ENCODE measurements at places on chromosomes 6 and 20.
A peak's percentile ranks its signal among the peaks of the same experiment; 100 is the strongest.

- no peak for DNase-seq
Measured at GRCh38 chr20:4062721-4063606, 47.6 kb upstream of the RNF24 start.

DNA sequence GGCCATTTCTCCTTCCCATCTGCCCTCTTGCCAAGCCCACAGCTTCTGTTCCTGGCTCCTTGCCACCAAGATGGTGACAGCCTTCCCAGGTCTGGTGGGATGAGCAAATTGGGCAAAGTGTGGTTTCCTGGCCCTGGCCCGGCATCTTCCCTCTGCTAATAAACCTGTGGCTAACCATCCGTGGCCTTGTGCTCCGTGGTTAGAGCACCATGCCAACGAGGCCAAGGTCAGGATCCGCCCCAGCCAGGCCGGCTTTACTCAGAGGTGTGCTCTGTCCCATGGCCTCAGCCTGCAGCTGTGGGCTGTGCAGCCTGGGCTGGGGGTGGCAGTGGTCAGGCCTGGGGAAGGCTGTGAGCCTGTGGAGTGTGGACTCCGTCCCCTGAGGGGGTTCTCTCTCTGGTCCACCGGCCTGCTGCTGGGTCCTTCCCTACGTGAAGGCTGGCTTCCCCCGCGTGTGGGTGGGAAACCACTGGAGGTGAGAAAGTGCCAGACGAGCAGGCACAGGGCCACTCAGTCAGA is 117.4 kb downstream of the VEGFA start:
- no peak for DNase-seq

DNA sequence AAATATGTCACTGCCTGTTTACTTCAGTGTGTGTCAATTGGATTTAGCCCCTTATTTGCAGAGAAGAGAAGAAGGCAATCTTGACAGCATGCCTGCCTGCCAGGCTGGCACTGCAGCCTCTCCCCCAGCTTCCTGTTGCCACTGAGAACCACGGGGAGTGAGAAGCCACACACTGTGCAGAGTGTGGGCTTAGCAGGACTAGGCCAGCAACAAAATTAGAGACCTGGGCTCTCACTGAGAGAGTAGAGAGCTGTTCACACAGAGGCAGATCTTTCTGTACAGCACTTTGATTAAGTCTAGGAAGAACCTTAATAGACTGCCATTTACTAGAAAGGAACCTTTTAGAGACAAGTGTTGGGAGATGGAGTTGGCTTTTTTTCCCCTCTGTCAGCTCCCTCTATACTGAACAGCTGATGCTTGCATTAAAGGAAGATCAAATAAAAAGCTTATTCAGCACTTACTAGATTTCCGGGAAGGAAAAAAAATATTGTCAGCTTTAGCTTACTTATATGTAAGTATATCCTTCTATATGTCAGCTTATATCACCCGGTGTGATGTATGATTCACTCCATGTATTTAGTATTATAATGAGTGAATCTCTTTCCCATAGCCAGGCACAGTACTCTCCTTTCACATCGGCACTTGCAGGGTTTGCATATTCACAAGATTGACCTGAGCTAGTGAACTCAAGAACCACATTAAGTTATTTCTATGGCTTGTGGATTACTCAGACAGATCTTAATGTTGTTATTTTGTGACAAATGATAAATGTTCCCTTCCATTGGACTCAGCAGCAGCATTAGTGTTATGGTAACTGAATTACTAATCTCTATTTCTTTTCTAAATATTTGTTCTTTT is 851.0 kb upstream of the EPHA7 start:
- DNase-seq, result no peak

DNA sequence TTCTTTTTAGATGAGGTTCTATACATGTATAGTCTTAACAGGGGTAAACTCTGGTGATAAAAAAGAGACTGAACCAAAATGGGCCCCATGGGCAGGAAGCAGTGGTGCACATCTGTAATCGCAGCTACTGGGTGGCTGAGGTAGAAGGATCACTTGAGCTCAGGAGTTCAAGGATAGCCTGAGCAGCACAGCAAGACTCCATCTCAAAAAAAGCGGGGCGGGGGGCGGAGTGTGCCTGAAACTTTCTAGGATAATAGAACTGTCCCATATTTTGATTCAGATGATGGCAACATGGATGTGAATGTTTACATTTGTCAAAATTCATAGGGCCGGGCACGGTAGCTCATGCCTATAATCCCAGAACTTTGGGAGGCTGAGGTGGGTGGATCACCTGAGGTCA is 48.8 kb upstream of the TAF8 start:
- DNase-seq, result no peak

DNA sequence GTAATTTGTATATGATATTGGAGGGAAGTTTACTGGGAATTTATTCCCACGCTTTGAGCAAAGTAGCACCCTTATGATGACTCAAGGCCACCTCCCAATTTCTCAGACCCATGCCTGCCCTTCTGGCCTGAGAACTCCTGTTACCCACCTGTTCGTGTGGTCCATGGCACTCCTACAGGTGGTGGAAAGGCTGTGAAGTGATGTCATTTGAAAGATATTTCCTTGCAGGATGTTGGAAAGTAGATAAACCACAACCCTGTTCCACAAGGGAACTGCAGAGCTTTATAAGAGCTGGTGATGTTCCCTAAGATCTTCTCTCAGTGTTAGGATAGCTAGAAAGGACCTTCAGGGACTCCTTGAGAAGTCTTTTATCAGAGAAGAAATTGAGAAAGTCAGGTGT is 70.5 kb downstream of the ADGRG6 start:
- no peak for DNase-seq

DNA sequence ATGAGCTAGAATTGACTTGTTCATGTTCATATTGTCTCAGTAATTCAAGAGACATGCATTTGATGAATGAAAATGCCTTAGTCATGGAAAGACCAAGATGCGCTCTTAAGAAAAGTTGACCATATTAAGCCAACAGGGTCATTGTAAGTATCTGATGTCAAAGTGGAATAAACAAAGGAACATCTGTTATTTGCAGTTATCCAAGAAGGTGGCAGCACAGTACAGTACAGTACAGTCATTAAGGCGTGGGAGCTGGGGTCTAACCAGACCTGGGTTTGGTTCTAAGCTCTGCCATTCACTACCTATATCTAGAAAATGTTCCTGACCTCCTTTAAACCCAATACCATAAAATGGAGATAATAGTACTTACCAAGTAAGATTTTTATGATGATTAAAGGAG is 178.1 kb downstream of the BACH2 start:
- no peak for DNase-seq

- no peak for DNase-seq
Measured at GRCh38 chr6:105137388-105137787, 42.4 kb downstream of the POPDC3 start.

- no peak for DNase-seq
Measured at GRCh38 chr6:6751266-6751596, 162.7 kb downstream of the LY86 start.

GRCh38 chr6:150286912-150287311 is 81.9 kb upstream of the IYD start:
- DNase-seq, result no peak

DNA sequence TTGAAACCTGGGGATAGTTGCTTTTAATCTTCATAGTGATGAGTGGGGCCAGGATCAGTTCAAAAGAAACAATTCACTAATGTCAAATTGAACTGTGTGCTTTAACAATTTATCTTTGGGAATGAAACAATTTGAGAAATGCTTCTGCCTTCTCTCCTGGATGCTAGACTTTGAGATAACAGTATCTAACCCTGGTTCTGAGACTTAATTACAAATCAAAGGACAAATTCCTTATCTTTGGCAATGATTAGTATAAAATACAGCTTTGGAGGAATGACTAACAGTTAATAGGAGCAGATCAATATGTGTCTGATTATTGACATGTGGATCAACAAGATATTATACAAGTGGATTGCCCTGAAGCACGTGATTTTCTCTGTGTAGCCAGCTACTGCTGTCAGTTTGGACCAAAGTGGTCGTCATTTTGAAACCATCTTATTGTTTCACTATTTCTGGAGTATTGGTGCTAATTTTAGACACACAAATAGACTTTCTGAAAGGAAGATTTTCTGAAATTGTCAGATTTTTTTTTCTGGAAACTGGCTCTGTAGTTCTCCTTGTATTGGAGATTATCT is 6.2 kb upstream of the FLRT3 start:
- no peak for DNase-seq

DNA sequence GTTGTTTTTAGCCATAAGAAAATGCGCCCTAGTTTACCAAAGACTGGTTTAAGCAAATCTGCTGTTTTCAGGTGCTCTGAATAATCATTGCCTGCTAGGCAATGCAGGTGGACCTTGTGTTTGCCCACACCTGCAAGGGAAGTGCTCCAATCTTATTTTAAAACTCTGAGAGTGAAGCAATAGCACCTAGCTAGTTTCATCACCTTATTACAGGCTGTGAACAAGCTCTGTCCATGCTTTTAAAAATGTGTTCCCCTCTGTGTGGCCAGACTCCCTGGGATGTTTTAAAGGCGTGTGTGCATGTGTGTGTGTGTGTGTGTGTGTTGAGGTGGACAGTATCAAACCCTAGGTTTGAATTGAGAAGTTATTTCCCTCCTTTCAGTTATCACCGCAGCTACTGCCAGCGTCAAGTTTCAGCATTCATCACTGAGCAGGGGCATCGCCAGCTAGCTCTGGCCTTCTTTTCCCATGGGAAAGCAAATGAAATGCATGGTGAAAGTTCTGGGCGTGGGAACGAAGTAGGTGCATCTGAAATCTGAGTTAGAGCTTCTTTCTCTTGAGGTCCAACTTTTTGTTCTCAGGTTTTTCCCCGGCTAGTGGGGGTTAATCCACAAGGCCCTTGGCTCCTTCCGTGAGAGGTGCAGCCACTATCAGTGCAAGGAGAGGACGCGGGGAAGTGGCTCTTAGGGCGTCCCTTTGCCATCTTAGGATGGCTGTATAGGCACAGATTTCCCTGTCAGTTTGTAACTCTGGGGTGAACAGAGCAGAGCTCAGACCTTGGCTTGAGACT is 30.8 kb downstream of the DUSP22 start:
- no peak for DNase-seq

DNA sequence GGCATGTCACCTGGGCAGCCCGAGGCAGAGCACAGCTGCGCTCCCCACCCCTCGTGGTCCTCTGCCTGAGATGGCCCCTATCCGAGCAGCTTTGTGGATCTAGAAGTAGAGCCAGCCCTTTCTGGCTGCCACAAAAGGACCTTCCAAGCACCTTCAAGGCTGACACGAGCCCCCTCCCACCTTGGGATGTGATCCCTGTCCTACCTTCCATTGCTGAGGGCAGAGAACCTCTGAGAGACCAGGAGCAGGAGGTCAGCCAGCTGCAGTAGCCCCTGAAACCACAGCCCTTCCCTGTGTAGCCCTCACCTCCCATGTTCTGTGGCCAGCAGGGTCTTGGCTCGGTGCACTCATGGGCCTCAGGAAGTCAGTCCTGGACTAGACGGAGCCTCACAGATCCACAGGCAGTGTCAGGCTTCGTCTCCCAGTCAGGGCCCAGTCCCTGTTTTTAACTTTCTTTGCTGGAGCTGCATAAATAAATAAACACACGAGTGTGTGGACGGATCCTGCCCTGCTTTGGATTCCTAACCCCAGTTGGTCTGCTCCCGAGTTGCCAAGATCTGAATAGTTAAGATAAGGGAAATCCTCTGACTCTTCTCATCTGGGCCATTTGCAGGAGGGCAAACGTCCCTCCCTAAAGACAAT is 507.7 kb downstream of the PREX1 start:
- DNase-seq, result no peak

- no peak for DNase-seq
Measured at GRCh38 chr20:36569847-36570429, 3.5 kb upstream of the TGIF2 start.

- no peak for DNase-seq
Measured at GRCh38 chr20:60901831-60902230, 350.2 kb upstream of the CDH4 start.

DNA sequence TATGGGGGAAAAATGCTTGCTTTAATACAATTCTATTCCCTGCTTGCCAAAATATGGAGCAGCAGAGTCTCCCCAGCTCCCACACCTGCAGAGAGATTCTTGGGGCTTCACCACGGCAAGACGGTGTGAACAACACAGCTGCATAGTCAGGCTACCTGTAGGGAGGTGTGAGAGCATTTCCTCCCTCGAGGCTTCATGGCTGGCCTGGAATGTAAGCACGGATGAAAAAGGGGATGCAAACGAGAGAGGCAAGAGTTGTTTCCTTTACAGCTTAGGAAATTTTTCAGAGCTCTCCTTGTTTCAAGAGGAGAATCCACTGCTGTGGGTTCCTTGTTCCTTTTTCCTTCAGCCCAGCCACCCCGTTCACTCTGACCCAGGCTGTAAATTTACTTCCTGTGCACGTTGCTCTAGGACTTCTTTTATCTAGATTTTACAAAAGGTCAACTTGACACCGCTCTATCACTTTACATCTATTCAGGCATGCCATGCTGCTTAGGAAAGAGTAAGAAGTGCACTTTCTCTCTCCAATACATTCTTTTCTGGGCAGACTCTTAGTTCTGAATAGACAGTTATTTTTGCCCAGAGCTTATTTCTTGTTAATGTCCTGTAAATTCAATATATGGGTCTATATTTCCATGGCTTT is 197.1 kb downstream of the KHDC1L start:
- DNase-seq, result no peak

DNA sequence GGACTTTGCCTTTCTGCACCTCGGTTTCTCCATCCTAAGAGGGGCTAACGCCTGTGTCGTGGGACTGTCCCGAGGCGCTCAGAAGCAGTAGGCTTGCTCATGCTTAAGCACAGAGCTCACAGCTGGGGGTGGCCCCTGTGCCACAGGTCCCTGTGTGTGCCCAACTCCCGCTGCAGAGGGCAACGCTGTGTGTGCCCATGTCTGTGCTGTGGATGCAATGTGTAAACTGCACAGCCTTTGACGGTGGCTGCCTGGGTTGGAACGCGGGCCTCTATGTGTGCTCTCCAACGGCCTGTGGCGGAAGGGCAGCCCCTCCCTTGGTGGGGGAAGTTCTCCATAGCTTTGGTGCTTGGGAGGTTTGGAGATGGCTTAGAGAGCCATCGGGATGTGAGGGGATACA is 10.7 kb upstream of the GATA5 start:
- no peak for DNase-seq

DNA sequence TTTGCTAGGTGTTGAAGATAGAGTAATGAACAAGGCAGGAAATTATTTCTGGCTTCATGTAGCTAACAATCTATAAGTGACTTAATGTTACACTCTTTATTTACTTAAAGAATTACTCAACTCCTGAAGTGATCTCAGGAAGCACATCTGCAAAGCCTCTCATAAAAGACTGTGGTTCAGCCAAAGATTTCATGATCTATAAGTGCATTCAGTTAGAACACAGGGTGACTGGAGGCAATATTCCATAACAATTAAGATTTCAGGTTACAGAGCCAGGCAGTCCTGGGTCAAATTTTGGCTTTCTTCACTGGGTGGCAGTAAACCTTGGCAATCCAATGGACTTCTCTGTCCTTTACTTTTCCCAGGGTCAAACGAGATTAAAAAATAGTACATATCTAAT is 204.0 kb downstream of the TPBG start:
- DNase-seq, result no peak

DNA sequence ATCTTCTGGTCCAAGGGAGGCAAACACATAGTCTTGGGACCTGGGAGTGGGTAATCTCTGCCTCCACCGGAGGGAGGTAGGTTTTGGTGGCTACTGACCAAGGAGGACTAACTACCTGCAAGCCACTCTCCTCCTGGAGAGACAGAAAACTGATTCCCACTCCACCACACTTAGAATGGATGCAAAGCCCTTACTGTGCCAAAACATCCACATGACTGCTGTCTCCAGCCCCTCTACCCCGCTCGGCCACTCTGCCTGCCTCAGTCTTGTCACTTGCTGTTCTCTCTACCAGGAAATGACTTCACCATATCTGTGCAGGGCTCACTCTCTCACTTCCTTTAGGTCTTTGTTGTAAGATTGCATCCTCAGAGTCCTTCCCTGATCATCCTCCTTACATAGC is 129.5 kb upstream of the ARG1 start:
- peak; percentile 46 for DNase-seq

- peak; percentile 40 for DNase-seq
Measured at GRCh38 chr6:26251354-26252076, 113.5 kb upstream of the BTN3A2 start.
